ENCODE measurements at places on chromosomes 12 and 14.

DNA sequence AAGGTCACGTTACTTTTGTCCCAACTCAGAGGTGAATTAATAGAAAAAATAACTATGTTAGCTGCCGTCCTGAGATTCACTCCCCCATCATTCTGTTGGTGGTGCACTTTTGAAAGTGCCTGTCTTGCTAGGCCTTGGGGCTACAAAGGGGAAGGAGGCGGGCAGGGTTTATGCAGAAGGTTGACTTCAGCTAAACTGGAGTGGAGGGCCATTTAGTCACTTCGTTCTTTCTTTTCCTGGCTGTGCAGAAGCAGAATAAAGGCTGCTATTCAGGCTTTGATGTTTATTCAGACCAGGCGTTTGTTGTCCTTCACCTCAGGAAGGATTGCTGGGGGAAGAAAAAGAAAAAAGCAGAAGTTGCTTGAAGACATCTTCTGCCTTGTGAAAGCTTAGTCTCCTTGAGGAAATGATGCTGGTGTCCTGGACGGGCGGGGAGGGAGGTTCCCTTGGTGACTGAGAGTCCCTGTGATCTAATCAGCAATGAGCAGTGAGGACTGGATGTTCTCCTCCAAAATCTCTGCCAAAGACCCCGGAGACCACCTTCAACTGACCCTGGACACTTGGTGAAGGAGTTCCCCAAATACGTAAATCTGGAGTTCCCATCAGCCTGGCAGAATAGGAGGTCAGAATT is 4.0 kb downstream of the GLT1D1 start:
- DNase-seq, result no peak

GRCh38 chr12:107788690-107789458 is 14.4 kb downstream of the ASCL4 start:
- DNase-seq, result no peak

DNA sequence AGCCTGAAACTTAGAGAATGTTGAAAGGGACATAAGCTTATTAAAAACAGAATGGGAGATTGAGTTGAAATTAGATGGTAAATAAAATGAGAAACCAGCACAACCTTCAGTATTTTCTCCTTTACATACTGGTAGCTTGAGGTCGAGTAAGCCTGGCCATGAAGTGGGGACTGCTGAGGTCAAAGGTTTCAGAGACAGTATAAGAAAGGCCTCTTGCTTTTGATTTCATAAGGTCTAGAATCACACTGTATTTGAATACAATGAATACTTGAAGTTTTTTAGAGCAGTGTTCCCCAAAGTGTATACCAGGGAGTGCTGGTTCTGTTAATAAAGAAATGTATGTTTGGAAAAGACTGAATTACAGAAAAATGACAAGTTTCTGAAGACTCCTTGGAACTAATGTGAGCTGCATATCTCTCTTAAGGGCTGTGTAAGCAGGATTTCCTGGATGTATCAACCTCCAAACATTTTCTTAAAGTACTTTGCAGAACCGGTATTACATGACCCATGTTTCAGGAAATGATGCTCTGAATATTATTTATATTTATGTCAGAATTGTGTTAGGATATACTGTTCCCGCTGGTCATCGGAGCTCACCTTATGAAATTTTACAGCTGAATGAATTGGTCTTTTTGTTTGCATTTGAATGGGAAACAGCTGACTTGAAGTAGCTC is 85.0 kb downstream of the AKAP6 start:
- DNase-seq, result no peak

DNA sequence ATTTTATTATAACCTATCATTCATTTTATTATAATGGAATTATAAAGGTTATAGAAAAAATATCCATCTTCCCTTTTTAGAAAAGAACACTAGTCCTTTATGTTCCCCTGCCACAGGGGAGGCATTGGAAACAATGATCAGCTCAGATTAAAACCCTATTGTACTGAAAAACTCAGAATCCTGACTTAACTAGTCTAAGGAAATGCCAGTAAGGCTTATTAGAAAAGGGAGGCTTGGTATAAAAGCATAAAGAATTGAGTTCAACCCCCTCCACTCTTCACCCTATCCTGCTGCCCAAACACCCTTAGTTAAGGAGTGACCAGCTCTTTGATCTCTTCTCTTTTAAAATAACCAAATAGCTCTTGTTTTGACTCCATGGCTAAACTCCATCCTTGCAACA is 36.0 kb downstream of the PUS7L start:
- DNase-seq, result no peak

DNA sequence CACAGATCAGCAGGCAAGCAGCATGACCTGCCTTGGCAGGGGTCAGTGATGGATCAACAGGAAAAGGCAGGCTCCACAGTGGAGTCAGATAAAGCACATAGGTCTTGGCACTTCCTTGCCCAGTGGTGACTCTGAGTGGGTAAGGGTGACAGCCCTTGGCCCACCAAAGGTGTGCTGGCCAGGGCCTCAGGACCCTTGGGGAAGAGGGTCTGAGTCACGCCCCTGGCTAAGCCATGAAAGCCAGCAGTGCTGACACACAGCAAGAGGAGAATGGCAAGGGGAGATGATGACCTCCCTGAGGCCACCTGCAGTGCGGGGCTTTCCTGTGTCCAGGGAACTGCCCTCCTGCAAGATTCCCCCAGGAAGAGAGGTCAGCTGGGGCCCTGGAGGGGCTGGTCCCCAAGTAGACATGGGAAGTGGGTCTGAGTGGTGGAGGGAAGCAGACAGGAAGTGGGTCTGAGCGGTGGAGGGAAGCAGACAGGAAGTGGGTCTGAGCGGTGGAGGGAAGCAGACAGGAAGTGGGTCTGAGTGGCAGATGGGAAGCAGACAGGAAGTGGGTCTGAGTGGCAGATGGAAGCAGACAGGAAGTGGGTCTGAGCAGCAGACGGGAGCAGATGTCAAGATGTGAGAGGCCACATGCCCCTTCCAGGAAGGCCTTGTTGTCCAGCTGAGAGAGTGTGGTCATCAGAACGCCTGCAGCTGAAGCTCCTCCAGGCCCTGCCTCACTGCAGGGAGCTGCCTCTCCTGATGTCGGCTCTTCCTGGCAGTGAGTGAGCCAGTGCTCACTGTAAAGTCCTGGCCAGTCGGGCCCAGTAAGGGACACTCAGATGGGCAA is 34.8 kb downstream of the DIO3 start:
- no peak for DNase-seq

GRCh38 chr12:32501835-32502333 is 102.5 kb downstream of the FGD4 start:
- peak; percentile 91 for DNase-seq

- DNase-seq, result peak; percentile 45
Measured at GRCh38 chr12:65756956-65757511, 67.2 kb upstream of the HMGA2 start.

DNA sequence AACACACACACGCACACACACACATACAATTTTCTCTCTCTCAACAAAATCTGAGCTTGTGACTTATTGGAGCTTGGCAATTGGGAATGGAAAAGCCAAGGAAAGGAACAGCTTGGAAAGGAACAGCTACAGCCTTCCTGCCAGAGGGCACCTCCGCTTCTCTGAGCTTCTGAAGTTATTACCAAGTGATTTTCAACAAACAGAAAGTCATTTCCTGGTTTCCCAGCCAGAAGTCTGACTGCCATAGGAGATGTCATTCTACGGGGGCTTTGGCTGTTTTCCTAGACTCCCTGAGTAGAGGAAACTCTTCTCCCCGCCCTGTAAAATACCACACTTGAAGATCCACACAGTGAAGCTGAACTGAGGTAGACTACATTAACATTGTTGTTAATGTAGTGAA is 198.3 kb downstream of the CFAP54 start:
- no peak for DNase-seq

- DNase-seq, result peak; percentile 79
Measured at GRCh38 chr12:31578632-31579031, 12.3 kb downstream of the DENND5B start.

DNA sequence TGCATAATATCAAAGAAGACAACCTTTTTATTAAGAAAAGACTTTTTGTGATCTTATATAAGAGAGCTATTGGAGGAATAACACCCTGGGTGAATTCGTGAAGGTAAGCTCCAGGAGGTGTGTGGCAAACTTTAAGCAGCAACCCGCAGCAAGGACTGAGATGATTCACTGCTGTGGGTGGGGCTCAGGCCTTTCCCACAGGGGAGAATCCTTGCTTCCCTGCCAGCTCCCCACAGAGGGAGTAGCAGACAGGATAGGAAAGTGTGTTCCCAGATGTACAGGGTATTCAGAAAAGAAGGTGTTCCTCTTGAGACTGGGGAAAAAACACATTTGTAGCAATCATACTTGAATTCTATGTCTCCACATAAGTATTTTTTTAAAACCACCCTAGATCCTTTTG is 9.2 kb downstream of the NDUFA12 start:
- DNase-seq, result peak; percentile 89

GRCh38 chr14:34250959-34251358 is 211.1 kb downstream of the SPTSSA start:
- DNase-seq, result no peak

DNA sequence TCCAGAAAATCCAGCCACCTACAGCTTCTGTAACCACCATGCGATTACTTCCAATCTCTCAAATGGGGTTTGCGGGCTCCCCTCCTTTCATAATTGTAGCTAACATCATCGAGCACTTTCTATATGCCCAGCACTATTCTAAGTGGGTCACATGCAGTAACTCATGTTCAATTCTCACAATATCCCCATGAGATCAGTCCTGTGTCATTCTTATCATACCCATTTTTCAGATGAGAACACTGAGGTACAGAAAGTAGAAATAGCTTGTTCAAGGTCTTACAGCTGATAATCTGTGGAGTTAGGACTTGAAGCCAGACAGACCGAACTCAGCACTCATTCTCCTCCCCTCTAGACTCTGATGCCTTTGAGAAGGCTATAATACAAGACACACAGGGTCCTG is 74.9 kb downstream of the EID3 start:
- DNase-seq, result no peak

DNA sequence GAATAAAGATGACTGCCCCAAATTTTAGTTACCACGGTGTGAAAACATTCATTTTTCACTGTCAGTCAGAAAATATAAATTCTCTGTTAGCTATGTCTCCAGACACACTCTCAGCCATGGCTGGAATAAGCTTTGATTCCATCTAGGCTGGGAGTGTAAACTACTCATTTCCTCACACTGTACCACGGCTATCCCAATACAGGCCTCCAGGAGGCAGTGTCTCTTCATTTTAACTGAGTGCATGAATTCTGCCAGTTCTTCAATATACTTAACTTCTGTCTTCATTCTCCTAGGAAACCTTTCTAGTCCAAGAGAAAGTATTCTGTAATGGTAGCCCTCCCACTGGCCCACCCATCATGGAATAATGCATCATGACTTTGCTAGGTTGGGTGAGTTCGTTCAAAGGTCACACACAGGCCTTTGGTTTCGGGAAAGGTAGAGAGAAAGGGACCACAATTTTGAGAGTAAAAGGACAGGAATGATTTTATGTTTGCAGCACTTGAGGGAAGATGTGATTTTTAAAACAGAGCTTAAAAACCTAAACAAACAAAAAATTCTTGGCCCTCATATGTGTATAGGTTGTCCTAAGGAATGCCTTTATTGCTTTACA is 381.1 kb downstream of the SEC23A start:
- peak; percentile 52 for DNase-seq

DNA sequence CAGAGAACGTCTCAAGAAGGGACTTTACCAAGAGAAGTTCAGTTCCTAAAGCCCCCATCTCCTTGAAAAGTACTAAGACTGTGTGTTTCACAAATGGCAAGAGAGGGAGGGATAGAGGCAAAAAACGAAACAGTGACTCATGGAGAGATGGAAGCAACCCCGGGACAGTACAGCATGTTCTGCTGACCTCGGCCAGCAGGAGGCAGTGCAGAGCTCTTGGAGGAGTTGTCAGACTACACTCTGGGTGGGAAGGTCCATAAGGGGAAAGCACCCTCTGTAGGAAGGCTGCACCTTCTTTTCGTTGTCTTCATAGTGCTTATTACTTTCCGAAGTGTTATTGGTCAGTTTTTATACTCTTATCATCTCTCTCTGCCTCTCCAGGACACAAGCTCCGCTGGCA is 525.2 kb upstream of the CCDC196 start:
- DNase-seq, result peak; percentile 57

DNA sequence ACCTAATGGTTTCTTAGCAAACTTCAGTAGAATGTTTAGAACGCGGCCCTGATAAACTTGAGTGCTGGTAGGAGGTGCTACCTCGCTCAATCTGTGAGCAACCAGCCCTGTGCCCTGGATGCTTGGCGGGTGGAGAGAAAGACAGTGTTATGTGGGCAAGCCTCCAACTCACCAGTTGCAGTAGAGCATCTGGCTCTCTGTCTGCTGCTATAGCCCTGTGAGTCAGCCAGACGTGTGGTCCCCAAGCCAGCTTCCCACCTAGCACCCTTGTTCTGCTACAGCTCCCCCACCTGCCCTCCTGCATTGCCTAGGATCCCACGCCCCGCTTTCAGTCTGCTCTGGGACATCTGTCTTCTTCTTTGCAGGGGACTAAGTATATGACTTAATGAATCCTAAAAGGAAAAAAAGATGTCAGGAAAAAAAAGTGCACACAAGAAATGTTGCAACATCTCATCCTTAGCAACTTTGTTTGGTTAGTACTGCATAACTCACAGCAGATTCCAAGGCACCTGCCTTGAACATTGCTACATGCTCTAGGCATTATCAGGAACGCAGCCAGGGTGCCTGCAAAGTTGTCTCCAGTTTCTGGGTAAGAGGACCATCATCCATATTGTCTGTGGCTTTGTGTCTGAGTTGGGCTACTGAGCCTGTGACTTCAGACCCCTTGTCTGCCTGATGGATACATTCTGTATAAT is 13.6 kb downstream of the SNRNP35 start:
- DNase-seq, result no peak

DNA sequence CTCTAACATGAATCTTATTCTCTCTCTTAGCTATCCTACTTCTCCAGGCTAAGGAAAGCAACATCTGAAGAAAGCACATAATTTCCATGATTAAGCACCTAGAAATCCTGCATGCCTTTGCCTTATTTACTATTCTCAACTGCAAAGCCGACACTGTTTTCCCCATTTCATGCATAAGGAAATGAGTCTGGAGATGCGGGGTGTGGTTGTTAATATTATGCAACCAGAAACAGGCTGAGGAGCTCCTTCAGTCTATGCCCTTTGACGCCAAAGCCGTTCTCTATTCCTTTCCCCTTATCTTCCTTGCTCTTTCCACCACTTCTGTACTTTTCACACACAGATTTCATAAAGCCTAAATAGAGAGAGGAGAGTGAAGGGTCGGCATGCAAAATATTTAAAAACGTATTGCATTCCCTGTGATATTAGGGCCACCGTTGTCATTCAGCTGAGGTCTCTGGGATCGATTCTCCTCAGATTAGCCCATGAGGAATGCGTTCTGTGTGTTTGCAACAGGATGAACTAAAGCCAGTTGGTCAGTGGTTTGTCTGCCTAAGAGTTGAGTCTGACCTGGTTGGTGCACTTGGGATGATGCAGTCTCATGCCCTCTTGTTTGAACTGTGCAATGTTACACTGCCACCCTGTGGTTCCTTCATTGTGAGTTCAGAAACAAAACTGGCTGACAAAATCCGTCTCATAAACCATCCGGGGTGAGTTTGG is 53.1 kb upstream of the PLEKHG7 start:
- peak; percentile 79 for DNase-seq

- no peak for DNase-seq
Measured at GRCh38 chr14:104240434-104241157, 102.2 kb downstream of the KIF26A start.

DNA sequence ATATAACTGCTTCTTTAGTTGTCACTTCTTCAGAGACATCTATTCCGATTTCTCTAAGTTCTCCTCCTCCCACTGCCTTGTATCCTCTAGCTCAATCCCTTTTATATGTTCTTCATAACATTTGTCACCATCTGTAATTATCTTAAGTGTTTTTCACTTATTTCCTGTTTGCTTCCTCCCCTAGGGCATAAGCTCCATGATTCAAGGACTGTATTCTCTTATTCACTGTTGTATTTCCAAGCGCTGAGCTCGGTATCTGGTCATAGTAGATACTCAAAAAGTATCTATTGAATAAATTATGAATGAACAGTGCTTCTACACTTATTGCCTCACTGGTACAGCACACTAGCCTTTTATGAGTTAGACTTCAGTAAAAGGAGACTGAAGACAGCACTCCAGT is 109.0 kb upstream of the TMPO start:
- DNase-seq, result no peak

Measured in ACHN (cell line).